ENCODE measurements at places on chromosomes 6 and 20.

DNA sequence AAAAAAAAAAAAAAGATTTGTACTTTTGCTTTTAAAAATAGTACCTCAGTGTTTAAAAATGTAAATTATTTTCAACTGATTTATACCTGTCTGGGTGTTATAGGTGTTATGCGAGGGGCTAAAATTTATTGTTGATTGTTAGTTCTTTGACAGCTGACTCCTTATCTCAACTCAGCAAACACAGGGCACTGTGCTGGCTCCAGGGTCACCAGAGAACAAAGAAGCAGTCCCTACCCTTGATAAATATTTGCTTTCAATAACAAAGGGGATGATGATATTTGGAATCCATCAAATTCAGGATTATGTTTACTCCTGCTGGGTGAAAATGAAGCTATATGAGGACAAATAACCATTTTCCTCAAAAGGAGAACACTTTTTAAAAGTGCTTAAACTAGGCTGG is 34.2 kb upstream of the KAT14 start:
- DNase-seq = no peak

DNA sequence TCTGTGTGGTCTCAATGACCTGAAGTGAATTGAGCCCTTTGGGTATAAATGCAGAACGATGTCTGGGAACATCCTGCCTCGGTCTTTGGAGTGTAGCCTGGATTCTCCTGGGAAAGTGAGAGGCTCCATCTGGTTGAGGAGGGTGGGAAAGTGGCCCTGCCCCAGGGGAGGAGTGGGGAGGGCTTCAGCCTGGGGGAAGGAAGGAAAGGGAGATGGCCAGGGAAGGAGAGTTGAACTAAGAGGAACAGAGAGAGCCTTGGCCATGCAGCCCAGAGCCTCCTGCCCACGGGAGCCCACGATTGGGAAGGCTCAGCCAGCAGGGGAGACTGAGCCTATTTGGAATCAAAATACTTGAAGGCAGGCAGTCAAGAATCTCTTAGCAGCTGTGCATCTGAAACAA is 2.3 kb upstream of the EPB41L1 start:
- no peak for DNase-seq

GRCh38 chr20:49676581-49677291 is 36.9 kb downstream of the B4GALT5 start:
- DNase-seq = no peak

DNA sequence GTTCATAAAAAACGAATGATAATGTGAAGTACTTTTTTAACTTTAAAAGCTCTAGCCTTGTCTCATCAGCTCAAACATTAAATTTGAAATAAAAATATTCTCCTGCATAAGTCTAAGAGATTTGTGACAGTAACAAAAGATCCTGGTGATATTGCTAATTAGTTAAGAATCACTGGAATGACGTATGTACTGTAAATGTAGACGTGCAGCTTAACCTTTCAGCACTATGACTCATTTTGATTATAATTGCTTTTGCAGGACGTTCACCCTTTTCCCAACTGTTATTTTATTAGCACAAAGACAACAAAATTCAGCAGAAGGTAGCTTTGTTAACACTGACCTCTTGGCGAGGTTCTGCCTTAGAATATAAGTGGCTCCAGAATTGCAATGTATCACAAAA is 68.6 kb downstream of the TENT5A start:
- DNase-seq = no peak

DNA sequence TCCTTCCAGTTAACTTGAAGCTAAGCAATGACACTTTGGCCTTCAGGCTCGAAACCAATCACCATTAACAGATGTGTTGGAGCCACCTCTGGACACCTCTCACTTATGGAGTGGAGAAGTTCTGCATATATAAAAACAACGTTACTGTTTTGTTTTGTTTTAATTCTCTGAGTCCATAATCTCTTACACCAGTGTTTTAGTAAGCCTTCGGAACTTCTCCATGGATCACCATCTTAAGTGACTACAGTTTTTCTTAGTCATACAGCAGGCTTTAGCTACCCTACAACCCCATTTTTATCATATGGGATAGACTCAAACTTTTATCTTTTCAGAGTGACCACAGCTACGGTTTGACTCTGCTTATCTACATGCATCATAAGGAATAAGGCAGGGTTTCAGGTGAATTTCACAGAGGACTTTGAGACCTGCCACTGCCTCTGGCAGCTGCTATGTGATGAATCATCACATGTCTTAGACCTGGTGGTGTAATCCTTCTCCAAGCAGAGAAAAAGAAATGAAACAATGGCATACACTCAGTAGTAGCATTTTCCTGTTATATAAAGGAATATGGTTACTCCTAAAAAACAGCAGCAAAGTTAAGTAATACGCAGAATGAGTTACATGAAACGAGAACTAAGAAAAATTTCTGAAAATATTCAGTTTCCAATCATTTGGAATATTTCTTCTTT is 5.5 kb upstream of the HDDC2 start:
- no peak for DNase-seq

- DNase-seq = no peak
These were observed 559.6 kb downstream of the KIF16B start for GRCh38 chr20:16013631-16014030.

GRCh38 chr6:42848700-42849099 is 30.7 kb upstream of the RPL7L1 start:
- no peak for DNase-seq

DNA sequence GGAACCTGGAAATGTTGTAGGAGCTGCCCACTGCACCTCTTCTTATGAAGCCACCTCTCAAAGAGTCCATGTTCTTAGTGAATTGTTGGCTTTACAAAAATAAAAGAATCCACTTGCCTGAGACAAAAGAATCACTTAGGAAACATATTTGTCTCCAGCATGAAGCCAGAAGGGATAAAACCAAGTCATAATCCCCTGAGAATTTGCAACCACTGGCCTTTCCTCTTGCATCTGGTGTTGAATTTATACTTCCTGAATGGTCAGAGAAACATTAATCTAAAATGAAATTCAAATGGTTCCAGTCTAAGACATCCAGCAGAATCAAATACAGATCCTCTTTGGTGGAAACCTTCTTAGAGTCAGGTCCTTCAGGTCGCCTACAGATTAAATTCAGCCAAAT is 192.5 kb upstream of the ECI2 start:
- DNase-seq = no peak

DNA sequence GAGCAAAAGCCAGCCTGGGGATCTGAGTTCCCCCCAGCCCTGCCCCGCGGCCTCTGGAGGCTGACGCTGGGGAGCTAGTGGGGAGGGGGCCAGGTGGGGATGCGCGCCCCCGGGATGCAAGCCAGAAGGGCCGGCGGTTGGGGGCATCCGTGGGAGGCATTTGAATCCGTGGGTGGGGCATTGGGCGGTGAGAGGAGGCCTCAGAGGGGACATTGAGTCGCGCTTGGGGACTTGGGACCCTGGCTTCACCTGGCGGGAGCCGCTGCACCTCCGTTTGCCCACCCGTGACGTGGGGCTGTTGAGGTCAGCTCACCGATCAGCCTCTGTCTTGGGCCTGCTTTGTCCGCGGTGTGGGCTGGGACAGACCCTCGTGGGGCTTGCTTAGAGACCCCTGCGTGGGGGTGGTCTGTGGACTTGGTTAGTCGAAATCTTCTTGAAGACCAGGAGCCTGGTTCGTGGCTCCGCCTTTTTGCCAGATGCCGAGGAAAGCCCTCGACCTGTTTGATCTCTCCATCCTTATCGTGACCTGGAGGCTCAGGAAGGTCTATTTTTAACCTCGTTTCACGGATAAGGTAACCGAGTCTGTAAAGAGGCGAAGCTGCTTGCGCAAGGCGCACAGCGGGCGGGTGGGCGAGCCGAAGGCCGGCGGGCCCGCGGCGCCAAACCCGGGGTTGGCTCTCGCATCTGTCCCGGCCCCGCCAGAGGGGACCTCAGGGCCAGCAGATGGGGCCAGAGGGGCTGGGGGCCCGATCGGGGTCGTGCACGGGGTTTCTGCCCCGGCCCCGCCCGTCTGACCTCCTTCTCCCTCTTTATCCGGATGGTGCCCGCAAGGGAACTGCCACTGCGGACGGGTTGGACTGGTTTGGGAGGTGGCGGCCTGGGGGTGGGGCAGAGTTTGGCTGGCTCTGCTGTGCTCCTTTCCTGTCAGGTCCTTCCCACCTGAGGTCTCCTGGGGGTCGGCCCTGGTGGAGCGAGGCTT is 8.3 kb downstream of the FAM110A start:
- no peak for DNase-seq
